ENCODE measurements at places on chromosomes 1 and 21.

GRCh38 chr1:49842596-49842995 lies 181.2 kb downstream of the AGBL4 start:
- DNase-seq, result no peak

- DNase-seq, result no peak
Measured at GRCh38 chr1:107993920-107994319, 28.9 kb upstream of the VAV3 start.

- no peak for DNase-seq
Measured at GRCh38 chr1:182917378-182917777, 35.6 kb downstream of the SHCBP1L start.

DNA sequence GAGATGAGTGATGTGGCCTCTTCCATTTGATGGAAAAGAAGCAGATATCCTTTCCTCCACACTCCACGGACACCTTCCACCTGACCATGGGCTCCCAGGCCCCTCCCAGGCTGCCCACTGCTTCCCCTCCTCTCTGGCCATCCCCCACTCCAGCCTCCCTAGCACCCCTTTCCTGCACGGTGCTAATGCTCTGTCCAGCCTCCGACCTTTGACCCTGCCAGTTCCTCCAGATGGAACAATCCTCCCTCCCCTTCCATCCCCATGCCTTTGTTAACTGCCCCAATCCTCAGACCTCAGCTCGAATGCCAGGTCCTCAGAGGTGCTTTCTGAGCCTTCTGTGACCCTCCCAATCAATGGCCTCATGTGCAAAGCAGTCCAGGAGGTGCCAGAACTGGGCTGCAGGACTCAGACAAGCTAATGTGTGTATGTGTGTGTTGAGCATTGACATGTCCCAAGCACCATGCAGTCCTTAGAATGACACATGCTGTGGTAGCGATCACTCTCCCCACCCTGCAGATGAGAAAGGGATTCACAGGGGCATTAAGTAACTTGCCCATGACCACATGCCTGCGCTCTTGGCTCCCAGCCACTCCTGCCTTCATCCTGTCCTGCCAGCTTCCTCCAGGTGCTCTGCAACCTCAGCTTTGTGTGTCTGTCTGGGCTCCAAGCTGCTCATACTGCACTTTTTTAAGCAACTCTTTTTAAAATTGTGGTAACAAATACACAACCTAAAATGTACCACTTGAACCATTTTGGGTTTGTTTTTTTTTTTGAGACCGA lies 63.5 kb upstream of the EDN2 start:
- DNase-seq, result no peak

DNA sequence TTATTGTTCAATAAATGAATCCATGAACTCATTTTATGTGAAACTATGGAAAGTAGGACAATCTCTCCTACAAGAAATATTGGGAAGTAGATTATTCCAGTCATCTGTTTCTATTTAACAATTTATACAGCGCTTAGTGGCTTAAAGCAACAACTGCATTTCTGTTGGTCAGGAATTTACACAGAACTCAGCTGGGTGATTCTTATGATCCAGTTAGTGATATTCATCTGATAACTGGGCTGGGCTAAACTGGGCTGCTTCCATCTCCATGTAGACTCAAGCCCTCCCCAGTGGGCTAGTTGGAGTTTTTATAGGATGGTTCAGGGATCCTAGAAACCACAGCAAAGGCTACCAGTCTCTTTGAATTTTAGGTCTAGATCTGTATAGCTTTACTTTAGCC lies 497.9 kb upstream of the NEGR1 start:
- DNase-seq, result no peak

DNA sequence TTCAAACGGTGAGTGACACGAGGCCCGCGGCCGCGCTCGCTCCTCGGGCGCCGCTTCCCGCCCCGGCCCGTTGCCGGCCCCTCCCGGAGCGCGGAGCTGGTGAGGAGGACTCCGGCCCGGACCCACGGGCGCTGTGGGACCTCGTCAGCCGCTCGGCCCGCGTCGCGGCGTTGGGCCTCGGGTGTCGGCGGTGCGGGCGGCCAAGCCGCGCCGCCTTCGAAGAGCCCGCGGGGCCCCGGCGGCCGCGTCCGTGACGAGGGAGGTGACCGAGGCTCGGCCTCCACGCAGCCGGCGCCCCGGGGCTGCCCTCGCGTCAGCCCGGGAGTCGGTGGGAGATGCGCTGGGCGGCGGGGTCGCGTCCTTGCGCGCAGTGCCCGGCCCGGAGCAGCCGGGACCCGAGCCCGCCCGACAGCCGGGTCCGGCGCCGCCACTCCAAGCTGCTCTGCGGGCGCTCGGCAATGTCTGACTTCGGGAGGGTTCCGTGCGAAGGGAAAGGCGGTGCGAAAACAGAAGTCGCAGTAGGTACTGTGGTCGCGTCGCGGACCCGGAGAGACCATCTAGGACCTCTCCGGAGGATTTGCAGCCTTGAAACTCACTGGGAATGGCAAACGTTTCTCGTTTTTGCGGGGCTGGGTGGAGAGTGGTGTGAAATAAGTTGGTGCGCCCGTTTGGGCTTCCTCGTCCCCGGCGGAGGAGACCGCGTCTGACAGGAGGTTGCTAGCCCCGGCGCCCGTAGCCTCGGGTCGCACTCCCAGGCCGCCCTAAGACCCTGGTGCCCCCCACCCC lies 829 bp downstream of the SPEN start:
- DNase-seq, result peak; percentile 75

- no peak for DNase-seq
Measured at GRCh38 chr1:98963064-98963758, 41.5 kb downstream of the PLPPR5 start.

DNA sequence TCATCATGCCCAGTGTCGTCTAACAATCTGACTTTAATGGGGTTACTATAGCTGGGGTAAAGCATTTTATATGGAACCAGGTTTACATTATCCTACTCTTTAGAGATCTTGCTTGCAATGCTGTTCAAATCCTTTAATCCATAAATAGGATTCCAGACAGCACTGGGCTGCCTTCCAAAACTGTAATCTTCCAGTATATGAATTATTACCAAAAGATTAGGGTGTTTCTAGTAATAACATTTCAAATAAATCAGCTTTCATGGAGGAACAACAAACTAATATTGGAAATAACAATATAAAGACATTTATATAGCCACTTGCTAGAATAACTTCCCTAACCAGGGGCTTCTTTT lies 88.6 kb upstream of the PLXNA2 start:
- no peak for DNase-seq

DNA sequence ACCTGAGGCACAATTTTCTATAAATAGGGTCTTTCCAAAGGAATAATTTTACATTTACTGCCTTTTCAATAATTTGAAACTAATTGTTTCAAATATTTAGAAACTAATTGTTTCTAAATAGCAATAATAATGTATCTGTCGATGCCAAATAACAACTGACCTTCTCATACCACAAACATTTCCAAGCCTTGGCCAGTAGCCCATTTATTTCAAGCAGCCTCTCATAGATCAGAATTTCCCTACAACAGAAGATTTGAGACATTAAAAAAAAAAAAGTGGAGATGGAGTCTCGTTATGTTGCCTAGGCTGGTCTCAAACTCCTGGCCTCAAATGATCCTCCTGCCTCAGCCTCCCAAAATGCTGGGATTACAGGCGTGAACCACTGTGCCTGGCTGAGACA lies 2.1 kb upstream of the GFI1 start:
- no peak for DNase-seq

GRCh38 chr1:30415171-30415940 lies 308.0 kb downstream of the MATN1 start:
- DNase-seq, result no peak

DNA sequence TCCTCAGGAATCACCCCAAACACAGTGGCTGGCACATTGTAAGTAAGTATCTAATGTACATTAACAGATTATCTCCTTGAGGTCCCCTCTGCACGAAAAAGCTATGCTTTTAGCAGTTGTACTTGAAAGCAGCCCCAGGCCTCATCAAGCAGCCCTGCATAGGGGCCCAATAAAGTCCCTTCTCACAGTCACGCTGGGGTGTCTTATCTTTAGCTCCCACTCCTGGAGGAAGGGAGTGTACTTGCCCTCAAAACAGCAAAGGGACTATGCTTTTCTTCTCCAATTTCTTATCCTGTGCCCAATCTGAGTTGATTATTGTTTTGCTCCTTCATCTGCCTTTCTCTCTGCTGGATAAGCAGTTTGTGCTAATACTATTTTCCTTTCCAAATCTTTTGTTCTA lies 168.8 kb upstream of the PLXNA2 start:
- no peak for DNase-seq

- DNase-seq, result no peak
Measured at GRCh38 chr1:199743227-199743626, 284.3 kb upstream of the NR5A2 start.

DNA sequence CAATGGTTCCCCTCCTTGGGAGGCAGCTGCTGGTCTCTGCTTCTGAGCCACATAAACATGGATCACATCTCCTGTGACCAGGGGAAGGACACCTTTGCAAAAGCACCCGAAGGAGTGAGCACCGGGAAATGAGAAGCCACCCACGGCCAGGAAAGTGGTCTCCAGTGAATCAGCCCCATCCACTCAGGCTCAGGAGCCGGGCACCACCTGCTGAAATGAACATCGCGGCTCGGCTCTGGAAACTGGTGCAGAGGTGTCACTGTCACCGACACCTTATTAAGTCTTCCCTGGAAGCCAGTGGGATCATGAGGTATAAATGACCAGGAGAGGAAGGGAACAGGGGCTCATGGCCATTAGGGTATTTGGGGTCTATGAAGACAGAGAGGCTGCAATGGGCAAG lies 207.2 kb upstream of the C1orf174 start:
- no peak for DNase-seq

GRCh38 chr1:19525607-19526545 lies 40.5 kb upstream of the CAPZB start:
- DNase-seq, result no peak

DNA sequence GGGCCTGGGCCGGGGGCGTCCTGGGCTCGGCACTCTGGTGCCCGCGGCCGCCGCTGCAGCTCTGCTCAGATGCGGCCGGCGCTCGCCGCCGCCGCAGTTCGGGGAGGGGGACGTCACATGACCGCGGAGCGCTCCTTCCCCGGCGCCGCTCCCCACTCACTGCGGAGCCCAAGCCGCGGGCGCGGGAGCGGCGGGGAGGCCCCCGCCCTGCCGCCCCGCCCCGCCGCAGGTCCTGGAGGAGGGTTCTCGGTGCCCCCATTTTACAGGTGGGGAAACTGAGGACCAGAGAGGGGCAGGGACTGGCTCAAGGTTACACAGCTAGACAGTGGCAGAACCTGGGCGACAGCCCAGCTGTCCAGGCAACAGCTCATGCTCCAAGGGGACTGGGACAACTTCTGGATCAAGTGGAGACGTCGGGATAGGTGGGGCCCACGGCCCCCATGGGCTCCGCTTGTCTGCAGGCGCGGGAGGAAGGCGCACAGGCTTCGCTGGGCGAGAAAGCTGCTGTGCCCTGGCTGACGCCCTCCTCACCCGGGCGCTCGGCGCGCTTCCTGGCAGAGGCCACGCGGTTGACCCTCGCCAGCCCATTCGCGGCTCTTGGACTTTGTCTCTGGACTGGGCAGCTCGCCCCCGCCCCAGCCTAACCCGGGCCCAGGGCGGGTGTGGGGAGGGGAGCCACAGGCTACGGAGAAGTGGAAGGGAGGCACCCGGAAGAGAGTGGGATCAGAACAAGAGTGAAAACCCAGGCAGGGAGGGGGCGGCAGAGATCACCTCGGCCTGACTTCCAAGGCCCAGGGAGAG lies at the start of gene RAP1GAP:
TSS of gene RAP1GAP (minus strand) at position 100 of the 801 bp plus-strand sequence. CDS start 49,325 bp downstream, outside the sequence.
- peak; percentile 62 for DNase-seq
